Activated naive CD4-positive, alpha-beta T cell treated with anti-CD3 and anti-CD28 coated beads, Interleukin-2, amount 10 ng/mL, durations not matched to agents 7 days and 5 days (primary cell): ENCODE measurements at places on chromosomes 1 and 21.

- H3K4me1 ChIP-seq: peaks cover 30% of the 10 kb centered on the region
- H3K36me3 ChIP-seq: peaks cover 10% of the 10 kb centered on the region
- peak; percentile 67 for DNase-seq
- H3K27ac ChIP-seq: peak overlapping the region; percentile 96
These were observed 236.5 kb upstream of the JUN start for GRCh38 chr1:59020151-59020997.

DNA sequence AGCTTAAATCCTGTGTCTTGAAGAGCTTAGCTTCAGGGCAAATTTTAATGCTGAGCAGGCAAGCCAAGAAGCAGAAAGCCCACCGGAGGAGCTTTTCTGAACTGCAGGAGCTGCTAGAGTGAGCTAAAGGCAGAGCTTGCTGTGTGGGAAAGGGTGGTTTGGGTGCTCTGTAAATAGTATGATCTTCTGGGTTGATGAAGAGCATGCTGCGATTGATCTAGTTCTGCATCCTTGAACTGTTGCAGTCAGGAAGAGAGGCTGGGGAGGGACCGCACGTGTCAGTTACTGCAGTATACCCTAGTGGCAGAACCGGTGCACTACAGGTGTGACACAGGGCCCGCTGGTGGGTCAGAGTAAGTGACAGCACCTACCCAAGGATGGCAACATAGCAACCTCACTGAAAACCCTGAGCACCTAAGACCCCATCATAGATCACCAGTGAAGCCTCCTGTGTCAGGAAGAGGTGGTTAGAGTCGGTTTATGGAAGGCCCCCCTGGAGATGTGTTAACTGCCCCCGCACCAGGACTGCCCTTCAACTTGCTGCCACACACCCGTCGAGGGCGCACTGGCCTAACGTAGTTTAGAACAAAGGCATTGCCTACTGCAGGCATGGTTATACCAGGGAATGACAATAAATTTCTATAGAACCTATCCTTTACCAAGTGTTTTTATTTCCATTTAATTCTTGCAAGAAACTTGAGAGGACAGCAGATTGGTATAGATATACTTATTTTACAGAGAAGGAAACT lies 146.0 kb upstream of the KIAA0040 start:
- H3K27ac ChIP-seq: no peak overlapping the region
- peaks cover 46% of the 10 kb centered on the region for H3K27me3 ChIP-seq
- no peak overlapping the region for H3K4me3 ChIP-seq
- DNase-seq: peak; percentile 76
- H3K36me3 ChIP-seq: no peaks in the 10 kb centered on the region

GRCh38 chr21:45852886-45853400 lies 128.6 kb upstream of the COL6A1 start:
- H3K4me3 ChIP-seq: no peak overlapping the region
- no peaks in the 10 kb centered on the region for H3K4me1 ChIP-seq
- DNase-seq: no peak
- no peaks in the 10 kb centered on the region for H3K36me3 ChIP-seq

- H3K27ac ChIP-seq: no peak overlapping the region
- DNase-seq: no peak
- no peak overlapping the region for H3K4me3 ChIP-seq
- no peaks in the 10 kb centered on the region for H3K4me1 ChIP-seq
- no peaks in the 10 kb centered on the region for H3K36me3 ChIP-seq
- no peaks in the 10 kb centered on the region for H3K27me3 ChIP-seq
These were observed 568.3 kb upstream of the ADGRL2 start for GRCh38 chr1:81232420-81232819.

GRCh38 chr1:248818505-248819374 lies 7.0 kb downstream of the SH3BP5L start:
- H3K4me1 ChIP-seq: peaks cover 80% of the 10 kb centered on the region
- H3K27ac ChIP-seq: peak overlapping the region; percentile 91
- no peaks in the 10 kb centered on the region for H3K27me3 ChIP-seq
- H3K4me3 ChIP-seq: no peak overlapping the region
- DNase-seq: no peak

DNA sequence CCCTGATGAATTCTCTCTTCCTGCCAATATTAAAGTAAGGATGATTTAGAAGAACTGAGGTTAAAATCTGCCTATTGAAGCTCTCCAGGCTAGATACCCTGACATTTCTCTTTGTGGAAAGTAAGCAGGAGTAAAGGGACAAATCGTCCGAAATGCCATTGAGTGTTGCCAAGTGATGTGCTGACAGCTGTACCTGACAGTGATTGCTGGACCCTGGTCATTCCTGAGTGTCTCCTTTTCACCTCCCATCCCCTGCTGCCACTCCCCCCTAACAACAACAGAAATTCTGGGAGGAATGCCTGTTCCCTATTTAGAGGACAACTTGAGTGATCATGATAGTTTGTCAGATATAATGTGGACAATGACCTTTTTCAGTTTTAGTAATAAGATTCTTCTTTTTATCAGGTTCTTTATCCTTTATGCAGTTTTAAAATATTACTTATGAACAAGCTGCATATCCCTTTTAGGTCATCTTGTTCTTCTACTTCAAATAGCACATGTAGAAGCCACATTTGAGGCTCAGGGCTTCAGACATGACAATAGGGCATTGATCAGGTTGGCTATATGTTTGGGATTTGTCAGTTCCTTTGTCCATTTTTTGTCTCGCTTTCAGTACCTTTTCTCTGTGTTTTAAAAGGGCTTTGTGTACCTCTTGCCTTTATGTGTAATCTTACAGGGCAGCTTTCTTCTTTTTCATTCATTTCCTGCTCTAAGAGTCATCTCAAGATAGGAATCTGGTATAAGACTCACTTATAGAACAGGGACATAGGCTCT lies 56.0 kb downstream of the ITSN1 start:
- peaks cover 13% of the 10 kb centered on the region for H3K27me3 ChIP-seq
- H3K4me3 ChIP-seq: no peak overlapping the region
- H3K36me3 ChIP-seq: no peaks in the 10 kb centered on the region

DNA sequence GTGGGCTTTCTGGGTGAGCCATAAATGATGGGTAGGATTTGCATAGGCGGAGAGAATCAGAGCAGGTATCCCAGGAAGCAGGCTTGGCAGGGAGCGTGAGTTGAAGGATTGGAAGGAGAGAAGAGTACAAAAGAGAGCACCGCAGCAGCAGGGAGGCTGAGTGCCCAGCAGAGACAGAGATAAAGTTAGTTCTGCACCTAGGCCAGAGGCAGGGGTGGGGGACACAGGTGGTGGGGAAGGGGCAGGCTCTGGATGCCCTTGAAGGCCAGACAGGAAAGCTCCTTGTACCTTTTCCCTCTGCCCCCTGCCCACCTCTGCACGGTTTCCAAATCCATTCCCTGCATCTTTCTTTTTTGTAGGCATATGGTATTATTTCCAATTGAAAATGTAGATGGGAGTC lies 33.0 kb upstream of the TRABD2B start:
- peaks cover 7% of the 10 kb centered on the region for H3K27me3 ChIP-seq
- no peaks in the 10 kb centered on the region for H3K36me3 ChIP-seq
- no peak for DNase-seq
- no peak overlapping the region for H3K4me3 ChIP-seq

DNA sequence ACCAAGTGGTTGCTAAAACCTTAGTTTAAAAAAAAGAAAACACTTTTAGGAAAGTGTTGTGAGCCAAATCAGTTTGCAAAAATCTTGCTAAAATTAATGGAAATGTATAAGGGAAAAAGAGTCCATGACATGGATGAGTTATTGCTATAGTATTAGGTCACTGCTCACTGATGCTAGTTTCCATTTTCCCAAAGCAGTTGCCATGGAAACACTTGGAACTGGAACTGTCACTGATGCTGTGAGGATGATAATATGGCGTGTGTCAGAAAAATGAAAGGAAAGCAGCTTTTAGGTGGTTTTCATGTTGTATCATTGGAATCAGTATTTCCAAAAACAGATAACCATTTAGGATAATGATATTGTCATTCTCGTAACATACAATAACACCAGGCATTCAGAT lies 104.4 kb downstream of the PHTF1 start:
- DNase-seq: no peak
- no peaks in the 10 kb centered on the region for H3K27me3 ChIP-seq
- no peak overlapping the region for H3K4me3 ChIP-seq
- H3K27ac ChIP-seq: no peak overlapping the region
- H3K4me1 ChIP-seq: no peaks in the 10 kb centered on the region

DNA sequence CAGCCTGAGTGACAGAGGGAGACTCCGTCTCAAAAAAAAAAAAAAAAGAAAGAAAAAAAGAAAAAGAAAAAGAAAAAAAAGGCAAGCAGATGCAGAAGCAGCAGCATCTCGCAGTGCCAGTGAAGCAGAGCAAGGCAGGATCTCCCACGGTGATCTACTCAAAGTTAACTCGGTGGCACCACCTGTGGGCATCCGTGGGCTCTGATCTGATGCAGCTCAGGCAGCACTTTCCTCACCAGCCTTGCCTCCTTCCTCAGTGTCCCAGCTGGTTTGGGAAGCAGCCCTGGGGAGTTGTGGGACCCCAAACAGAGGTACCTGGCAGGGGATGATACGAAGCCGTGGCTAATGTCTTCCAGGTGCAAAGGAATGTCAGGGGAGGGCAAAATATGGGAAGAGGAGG lies 104.3 kb upstream of the KRTAP19-8 start:
- peaks cover 32% of the 10 kb centered on the region for H3K4me1 ChIP-seq
- no peak overlapping the region for H3K4me3 ChIP-seq
- H3K27me3 ChIP-seq: no peaks in the 10 kb centered on the region
- no peak overlapping the region for H3K27ac ChIP-seq
- H3K36me3 ChIP-seq: peaks cover 58% of the 10 kb centered on the region
- peak; percentile 63 for DNase-seq

DNA sequence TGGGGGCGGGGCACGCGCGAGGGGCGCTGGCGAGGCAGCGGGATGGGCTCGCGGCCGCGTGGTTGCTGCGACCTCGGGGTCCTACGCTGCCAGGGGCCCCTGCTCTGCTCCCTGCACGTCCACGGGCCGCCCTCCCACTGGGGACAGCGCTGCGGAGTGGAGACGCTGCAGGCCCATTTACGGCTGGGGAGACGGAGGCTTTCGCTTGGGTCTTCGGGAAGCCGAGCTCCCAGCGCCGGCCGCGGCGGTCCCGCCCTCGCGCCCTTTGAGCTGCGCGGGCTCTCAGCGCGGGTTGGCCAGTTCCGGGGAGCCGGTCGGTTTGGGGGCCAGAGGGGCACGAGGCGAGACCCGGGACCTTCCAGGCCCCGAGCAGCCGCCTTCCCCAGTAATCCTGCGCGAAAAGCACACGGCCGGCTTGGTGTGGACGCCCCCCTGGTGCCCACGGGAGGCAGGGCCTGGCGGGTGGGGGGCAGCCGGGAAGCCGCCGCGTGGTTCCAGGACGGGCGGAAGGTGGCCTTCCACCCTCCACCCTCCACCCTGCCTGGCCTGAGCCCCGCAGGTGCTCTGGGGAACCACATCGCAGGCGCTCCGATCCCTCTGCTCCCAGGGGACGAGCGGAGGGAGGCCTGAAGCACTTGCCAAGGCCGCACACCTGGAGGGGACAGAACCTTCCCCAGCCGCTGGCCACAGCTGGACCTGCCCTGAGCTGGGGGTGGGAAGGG lies 570 bp upstream of the PEX10 start:
- peak overlapping the region; percentile 90 for H3K27ac ChIP-seq
- H3K4me3 ChIP-seq: peak overlapping the region; percentile 81
- H3K36me3 ChIP-seq: peaks cover 7% of the 10 kb centered on the region
- no peaks in the 10 kb centered on the region for H3K27me3 ChIP-seq
- H3K4me1 ChIP-seq: peaks cover 47% of the 10 kb centered on the region
- DNase-seq: no peak

DNA sequence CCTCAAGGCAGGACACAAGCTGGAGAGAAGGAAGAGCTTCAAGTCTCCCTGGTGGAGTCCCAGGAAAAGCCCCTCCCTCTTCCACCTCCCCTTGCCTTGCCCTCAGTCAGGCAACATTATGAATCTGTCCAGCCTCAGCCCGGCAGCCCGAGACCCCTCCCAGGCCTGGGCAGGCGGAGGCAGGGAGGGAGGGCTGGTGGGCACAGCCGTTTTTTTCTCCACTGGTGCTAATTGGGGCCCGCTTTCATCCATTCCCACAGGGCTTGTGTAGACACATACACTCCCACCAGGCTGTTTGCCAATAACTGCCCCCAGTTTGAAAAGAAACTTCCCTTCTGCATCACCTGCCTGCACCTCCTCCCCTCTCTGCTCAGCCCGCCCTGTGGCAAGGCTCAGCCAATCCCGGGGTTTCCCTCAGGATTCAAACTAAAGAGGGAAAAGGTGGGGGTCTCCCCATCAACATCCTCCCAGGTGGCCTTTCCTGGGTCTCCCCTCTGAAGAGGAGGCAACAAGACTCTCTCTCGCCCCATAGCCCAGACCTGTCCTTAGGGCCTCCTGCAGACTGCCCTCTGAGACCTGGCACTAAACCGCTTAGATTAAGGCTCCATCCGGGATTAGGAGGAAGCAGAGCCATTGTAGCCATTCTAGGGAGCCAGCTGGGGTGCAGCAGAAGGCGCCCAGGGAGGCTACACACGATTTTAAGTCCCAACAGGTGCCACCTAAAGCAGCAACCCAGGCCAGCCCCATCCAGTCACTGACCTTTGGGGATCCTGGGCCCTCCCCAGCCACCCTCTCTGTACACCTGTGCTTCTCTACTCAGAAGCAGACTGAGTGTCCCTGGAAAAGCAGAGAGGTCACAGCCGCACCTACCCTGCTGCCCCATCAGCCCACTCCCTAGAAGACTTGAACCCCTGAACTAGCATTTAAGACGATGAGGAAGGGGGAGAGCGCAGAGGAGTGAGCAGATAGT lies 3.5 kb downstream of the IGSF9 start:
- DNase-seq: no peak
- H3K4me3 ChIP-seq: no peak overlapping the region
- no peaks in the 10 kb centered on the region for H3K36me3 ChIP-seq
- peaks cover 96% of the 10 kb centered on the region for H3K27me3 ChIP-seq
- H3K27ac ChIP-seq: no peak overlapping the region
